ENCODE measurements at places on chromosomes 11 and 22. TPM values are rescaled to one million over a fixed set of nuclear protein-coding genes. Genes with fewer than 3 reads are reported as not detected.

GRCh38 chr11:117443266-117444186 lies 115.9 kb downstream of the CEP164 start:
- peaks cover 5% of the 10 kb centered on the region for H3K36me3 ChIP-seq
- peak; percentile 84 for DNase-seq
- no peak overlapping the region for H3K4me3 ChIP-seq
- no peak overlapping the region for H3K27ac ChIP-seq
- peaks cover 18% of the 10 kb centered on the region for H3K4me1 ChIP-seq

- no peak overlapping the region for H3K4me3 ChIP-seq
- peaks cover 14% of the 10 kb centered on the region for H3K36me3 ChIP-seq
- peaks cover 3% of the 10 kb centered on the region for H3K4me1 ChIP-seq
- DNase-seq, result no peak
- no peak overlapping the region for H3K27ac ChIP-seq
Measured at GRCh38 chr11:3795131-3796001, 2.0 kb downstream of the NUP98 start.

GRCh38 chr22:36528341-36528740 lies 625 bp downstream of the EIF3D start:
- H3K4me1 ChIP-seq, result peaks cover 9% of the 10 kb centered on the region
- no peaks in the 10 kb centered on the region for H3K27me3 ChIP-seq
- peaks cover 29% of the 10 kb centered on the region for H3K36me3 ChIP-seq
- peak overlapping the region; percentile 75 for H3K27ac ChIP-seq
- H3K4me3 ChIP-seq, result peak overlapping the region; percentile 54

GRCh38 chr11:116499396-116500003 lies 273.3 kb downstream of the BUD13 start:
- H3K27ac ChIP-seq, result no peak overlapping the region
- H3K36me3 ChIP-seq, result no peaks in the 10 kb centered on the region
- no peaks in the 10 kb centered on the region for H3K4me1 ChIP-seq
- no peaks in the 10 kb centered on the region for H3K27me3 ChIP-seq

- no peak for DNase-seq
- H3K36me3 ChIP-seq, result peaks cover 2% of the 10 kb centered on the region
- peak overlapping the region; percentile 15 for H3K27ac ChIP-seq
- no peak overlapping the region for H3K4me3 ChIP-seq
- no peaks in the 10 kb centered on the region for H3K27me3 ChIP-seq
Measured at GRCh38 chr22:31243339-31244045, 31.4 kb downstream of the LIMK2 start.

DNA sequence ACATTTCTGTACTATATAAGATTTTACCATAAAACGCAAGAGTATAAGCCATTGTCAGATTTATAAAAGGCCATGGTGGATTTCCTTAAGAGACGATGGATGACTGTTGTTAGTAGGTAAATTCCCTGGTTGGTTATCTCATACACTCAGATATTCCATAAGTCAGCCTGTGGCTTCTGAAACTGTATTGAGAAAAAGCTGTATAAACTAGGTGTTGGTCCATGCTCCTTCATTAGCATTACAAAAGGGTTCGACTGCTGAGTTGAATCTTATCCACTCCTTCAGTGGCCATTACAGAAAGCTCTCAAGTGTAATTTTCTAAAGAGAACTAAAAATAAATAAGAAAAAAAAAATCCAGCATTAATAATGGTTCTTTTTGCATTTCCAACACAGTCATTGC lies 5.3 kb downstream of the GRAP2 start:
- H3K27me3 ChIP-seq, result no peaks in the 10 kb centered on the region
- no peaks in the 10 kb centered on the region for H3K36me3 ChIP-seq
- DNase-seq, result no peak
- H3K27ac ChIP-seq, result no peak overlapping the region
- no peak overlapping the region for H3K4me3 ChIP-seq

GRCh38 chr11:59267196-59267595 lies 54.5 kb upstream of the MPEG1 start:
- no peak for DNase-seq
- H3K27me3 ChIP-seq, result no peaks in the 10 kb centered on the region
- H3K36me3 ChIP-seq, result no peaks in the 10 kb centered on the region
- no peak overlapping the region for H3K27ac ChIP-seq

DNA sequence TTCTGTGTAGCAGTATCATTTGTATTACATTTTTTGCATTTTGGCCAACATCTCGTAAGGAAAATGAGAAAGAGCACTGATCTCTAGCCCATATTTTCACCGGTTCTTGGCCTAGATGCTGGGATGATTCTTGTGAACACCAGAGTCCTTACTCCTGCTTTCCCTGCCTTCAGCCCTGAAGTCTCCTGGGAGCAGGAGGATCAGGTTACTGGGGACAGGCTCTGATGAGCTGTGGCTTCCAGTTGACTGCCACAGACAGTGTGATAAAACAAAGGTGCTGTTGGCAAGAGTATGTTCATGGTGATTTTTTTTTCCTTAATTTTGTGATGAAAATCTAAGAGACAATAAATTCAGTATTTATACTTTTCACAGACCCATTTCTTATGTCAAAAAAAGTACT lies 34.2 kb upstream of the ADSL start:
- H3K27me3 ChIP-seq, result no peaks in the 10 kb centered on the region
- no peak overlapping the region for H3K4me3 ChIP-seq
- DNase-seq, result no peak

GRCh38 chr22:43882122-43882767 lies 9.6 kb downstream of the PNPLA5 start:
- DNase-seq, result no peak
- no peaks in the 10 kb centered on the region for H3K4me1 ChIP-seq
- no peaks in the 10 kb centered on the region for H3K36me3 ChIP-seq
- H3K27ac ChIP-seq, result no peak overlapping the region
- H3K27me3 ChIP-seq, result no peaks in the 10 kb centered on the region

- H3K4me1 ChIP-seq, result no peaks in the 10 kb centered on the region
- no peaks in the 10 kb centered on the region for H3K36me3 ChIP-seq
Measured at GRCh38 chr11:120632579-120632978, 121.0 kb downstream of the GRIK4 start.

- DNase-seq, result no peak
- H3K4me1 ChIP-seq, result peaks cover 24% of the 10 kb centered on the region
- H3K36me3 ChIP-seq, result no peaks in the 10 kb centered on the region
- H3K4me3 ChIP-seq, result no peak overlapping the region
Measured at GRCh38 chr22:32558681-32559355, 84.2 kb downstream of the FBXO7 start.

DNA sequence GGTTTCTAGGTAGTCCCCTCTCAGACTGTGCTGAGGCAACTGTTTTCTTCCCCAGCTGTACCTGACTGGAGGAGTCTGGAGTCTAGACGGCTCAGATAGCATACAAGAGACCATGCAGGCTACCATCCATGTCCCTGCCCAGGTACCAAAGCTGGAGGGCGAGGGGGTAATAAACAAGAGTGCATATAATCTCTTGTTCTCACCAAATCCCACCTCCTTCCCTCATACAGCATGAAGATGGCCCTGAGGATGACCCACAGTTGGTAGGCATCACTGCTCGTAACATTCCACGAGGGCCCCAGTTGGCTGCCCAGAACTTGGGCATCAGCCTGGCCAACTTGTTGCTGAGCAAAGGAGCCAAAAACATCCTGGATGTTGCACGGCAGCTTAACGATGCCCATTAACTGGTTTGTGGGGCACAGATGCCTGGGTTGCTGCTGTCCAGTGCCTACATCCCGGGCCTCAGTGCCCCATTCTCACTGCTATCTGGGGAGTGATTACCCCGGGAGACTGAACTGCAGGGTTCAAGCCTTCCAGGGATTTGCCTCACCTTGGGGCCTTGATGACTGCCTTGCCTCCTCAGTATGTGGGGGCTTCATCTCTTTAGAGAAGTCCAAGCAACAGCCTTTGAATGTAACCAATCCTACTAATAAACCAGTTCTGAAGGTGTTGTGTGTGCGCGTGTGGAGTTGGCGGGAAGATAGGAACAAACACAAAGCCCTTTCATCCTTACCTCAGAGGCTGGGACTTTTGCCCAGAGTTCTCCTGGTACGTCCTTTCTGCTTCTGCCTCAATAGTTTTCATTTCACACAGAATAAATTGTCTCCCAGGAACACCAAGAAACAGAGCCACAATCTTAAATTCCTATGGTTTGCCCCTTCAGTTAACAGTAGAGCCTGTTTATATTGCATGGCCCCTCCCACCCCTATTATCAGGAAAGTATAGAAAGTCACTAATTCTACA lies 8.5 kb downstream of the HMBS start:
- no peak overlapping the region for H3K27ac ChIP-seq
- peaks cover 33% of the 10 kb centered on the region for H3K36me3 ChIP-seq
- no peak overlapping the region for H3K4me3 ChIP-seq
- peaks cover 18% of the 10 kb centered on the region for H3K4me1 ChIP-seq

DNA sequence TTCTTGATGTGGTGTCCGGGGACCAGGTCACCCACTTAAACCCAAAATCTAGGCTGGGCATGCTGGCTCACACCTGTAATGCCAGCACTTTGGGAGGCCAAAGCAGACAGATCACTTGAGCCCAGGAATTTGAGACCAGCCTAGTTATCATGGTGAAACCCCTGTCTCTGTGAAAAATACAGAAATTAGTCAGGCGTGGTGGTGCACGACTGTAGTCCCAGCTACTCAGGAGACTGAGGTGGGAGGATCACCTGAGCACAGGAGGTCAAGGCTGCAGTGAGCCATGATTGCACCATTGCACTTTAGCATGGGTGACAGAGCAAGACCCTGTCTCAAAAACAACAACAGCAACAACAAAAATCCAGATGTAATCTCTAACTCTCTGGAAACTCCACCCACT lies 30.3 kb upstream of the FJX1 start:
- H3K27ac ChIP-seq, result no peak overlapping the region
- H3K4me3 ChIP-seq, result no peak overlapping the region
- DNase-seq, result no peak
- H3K27me3 ChIP-seq, result no peaks in the 10 kb centered on the region
- no peaks in the 10 kb centered on the region for H3K4me1 ChIP-seq

DNA sequence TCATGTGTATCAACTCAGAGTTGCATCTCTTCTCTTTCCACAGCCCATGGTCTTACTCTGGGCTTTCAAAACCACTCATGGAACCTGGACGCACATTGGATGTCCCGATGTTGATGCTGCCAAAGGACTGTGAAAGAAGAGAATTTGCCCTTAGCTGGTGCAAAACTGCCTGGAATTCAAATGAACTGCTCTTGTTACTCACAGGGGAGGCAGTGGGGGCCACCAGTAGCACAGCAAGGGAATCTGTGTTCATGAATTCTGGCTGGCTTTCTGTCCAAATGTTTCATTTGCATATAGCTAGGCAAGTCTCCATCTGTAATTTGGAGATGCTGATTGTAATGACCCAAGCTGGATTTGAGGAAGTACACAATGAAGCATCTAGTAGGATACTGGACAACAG lies 24.9 kb downstream of the LMO2 start:
- no peak overlapping the region for H3K27ac ChIP-seq
- no peaks in the 10 kb centered on the region for H3K27me3 ChIP-seq
- no peak for DNase-seq
- no peak overlapping the region for H3K4me3 ChIP-seq
- H3K4me1 ChIP-seq, result peaks cover 25% of the 10 kb centered on the region
- H3K36me3 ChIP-seq, result no peaks in the 10 kb centered on the region

DNA sequence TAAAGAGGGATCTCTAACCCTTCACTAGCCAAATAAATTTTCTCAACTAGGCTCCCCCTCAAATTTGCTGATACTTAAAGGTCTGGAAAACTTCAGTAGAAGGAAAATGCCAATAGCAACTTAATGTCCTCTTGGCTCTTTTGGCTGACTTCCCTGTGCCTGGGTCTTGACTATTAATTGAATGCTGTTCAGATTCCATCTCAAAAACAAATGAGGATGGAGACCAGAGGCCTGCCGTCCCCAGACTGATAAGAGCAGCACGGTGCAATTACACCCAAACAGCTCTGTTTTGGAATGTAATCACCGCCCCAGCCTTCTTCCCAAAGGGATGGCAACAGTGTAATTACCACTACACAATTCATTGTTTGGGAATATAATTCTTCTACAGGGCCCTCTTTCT lies 89.3 kb upstream of the CHRM4 start:
- H3K27me3 ChIP-seq, result no peaks in the 10 kb centered on the region
- no peaks in the 10 kb centered on the region for H3K36me3 ChIP-seq
- H3K27ac ChIP-seq, result no peak overlapping the region
- no peak overlapping the region for H3K4me3 ChIP-seq
- DNase-seq, result no peak

GRCh38 chr11:108392353-108392752 lies 75.0 kb downstream of the C11orf65 start:
- H3K4me1 ChIP-seq, result no peaks in the 10 kb centered on the region
- H3K36me3 ChIP-seq, result no peaks in the 10 kb centered on the region
- no peaks in the 10 kb centered on the region for H3K27me3 ChIP-seq
- no peak overlapping the region for H3K4me3 ChIP-seq

DNA sequence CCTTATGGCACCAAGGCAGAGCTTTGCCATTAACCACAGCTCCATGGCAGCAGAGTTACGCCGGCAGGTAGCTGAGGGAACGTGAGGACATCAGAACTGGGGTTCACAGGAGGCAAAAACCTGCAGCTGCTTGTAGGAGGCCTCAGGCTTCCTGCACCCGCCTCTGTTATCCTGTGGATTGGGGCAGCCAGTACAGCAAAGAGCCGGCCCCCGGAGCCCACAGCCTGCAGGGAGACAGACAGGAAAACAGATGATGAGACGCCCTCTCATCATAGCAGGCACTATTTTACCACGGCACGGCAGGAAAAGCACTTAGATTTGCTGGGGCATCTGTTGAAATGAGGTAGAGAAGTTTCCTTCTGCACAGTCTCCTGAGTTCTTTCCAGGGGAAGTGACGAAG lies 870.3 kb downstream of the TBC1D22A start:
- no peak for DNase-seq
- no peaks in the 10 kb centered on the region for H3K4me1 ChIP-seq
- no peaks in the 10 kb centered on the region for H3K36me3 ChIP-seq
- H3K4me3 ChIP-seq, result no peak overlapping the region
- H3K27me3 ChIP-seq, result no peaks in the 10 kb centered on the region

Gene DDTL
- 1.4 TPM for polyA plus RNA-seq

Gene TMEM45B
- 15.0 TPM for polyA plus RNA-seq

Gene RHBDD3
- polyA plus RNA-seq, result 33.5 TPM

Gene SAA4
- polyA plus RNA-seq, result 6.4 TPM

Gene XBP1
- 144 TPM for polyA plus RNA-seq

Gene CHST1
- polyA plus RNA-seq, result 2.0 TPM

Gene RIMBP3B
- 0.08 TPM for polyA plus RNA-seq

All from lung (tissue), 17 donors.